BJ (cell line): ENCODE measurements at places on chromosomes 16 and 17.

- no peak for DNase-seq
These were observed 69.8 kb upstream of the KSR1 start for GRCh38 chr17:27386206-27387075.

DNA sequence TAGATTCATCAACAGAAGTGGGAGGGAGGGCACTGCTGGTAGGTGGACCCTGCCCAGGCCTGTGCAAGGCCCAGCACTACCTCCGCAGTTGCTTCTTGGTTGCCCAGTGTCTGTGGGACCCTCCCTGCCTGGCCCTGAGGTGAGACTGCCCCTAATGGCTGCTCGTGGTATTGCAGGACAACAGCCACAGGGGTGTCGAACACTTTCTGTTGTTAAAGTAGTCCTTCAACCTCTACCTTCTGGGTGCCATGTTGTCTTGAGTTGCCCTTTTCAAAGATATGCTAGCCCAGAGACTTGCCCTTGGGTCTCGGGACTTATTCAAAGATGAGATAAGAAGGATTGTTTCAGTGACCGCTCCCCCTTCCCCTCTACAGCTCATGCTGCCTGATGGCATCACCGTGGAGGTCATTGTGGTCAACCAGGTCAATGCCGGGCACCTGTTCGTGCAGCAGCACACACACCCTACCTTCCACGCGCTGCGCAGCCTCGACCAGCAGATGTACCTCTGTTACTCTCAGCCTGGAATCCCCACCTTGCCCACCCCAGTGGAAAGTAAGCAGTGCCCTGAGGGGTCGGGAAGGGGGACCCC lies 29.1 kb downstream of the AKAP1 start:
- DNase-seq: no peak

DNA sequence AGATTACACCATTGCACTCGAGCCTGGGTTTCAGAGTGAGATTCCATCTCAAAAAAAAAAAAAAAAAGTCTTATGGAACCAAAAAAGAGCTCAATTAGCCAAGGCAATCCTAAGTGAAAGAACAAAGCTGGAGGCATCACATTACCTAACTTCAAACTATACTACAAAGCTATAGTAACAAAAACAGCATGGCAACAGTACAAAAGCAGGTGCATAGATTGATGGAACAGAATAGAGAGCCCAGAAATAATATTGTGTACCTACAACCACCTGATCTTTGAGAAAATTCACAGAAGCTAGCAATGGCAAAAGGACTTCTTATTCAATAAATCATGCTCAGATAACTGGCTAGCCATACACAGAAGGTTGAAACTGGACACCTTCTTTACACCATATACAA lies 24.7 kb upstream of the CCL2 start:
- DNase-seq: no peak

GRCh38 chr17:35088356-35088880 lies 24.9 kb upstream of the RFFL start:
- DNase-seq: no peak

- no peak for DNase-seq
These were observed 31.3 kb downstream of the CLEC19A start for GRCh38 chr16:19316846-19317245.

GRCh38 chr16:24291932-24292331 lies 35.8 kb downstream of the CACNG3 start:
- DNase-seq: no peak

GRCh38 chr16:87361916-87362619 lies 21.5 kb downstream of the FBXO31 start:
- DNase-seq: no peak

DNA sequence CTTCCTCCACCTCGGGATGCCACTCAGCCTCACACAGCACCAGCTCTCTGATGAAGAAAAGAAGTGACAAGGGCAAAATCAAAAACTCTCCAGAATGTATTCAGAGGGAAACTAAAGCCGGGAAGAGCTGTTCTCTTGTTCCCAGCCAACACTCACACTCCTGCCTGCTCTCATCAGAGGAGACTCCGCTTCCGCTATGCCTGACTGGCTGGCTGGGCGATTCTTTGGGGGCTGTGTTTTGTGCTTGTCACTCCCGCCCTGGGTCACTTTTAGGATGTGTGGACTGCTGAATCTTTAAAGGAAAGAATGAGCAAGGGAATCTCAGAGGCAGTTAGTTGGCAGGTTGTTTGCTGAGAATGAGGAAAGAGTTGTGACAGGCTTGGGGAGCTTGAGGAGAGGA lies 54.6 kb upstream of the TBX2 start:
- DNase-seq: no peak

DNA sequence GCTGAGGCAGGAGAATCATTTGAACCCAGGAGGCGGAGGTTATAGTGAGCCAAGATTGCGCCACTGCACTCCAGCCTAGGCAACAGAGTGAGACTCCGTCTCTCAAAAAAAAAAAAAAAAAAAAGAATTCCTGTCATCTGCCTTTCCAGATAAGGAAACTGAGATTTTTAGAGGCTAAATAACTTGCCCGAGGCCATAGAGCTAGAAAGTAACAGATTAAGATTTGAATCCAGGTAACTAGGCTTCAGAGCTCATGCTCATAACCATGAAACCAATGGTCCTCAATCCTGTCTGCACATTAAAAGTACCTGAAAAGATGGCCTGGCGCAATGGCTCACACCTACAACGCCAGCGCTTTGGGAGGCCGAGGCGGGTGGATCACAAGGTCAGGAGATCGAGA lies 9.5 kb downstream of the NCBP3 start:
- no peak for DNase-seq

DNA sequence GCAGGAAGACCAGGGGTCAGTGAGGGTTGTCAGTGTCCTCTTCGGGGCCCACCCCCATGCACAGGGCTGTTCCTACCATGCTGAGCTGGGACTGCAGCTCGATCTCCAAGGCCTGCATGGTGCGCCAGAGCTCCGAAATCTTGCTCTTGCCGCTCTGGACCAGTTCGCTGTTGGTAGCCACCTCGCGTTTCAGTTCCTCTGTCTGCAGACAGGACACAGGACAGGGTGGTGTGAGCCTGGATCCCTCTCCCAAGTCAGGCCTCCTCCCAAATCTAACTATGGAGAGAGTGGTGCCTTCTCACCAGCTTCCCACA lies 90.9 kb downstream of the GOSR1 start:
- no peak for DNase-seq

- DNase-seq: no peak
These were observed 38.9 kb upstream of the CIBAR2 start for GRCh38 chr16:85151079-85151602.

DNA sequence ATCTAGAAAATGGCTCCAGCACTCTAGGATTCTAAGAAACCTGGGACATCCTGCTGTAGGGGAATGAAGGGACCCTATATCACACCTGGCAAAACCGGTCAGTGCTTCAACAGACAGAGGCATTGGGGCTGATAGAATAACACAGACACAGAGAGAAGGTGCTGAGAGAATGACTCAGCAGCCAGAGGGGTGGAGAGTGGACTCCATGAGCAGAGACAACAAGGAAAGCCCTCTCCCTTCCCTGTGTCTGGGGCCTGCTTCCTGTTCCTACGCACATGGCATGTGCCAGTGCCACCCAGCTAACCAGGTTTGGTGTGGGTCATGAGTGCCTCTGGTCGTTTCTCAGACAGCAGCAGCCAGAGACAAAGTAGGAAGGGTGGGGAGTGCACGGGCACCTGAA lies 140.3 kb downstream of the CCT6B start:
- DNase-seq: no peak

GRCh38 chr17:72518753-72519597 lies 398.2 kb downstream of the SOX9 start:
- DNase-seq: no peak

GRCh38 chr16:53486230-53486629 lies 16.8 kb downstream of the AKTIP start:
- DNase-seq: no peak

DNA sequence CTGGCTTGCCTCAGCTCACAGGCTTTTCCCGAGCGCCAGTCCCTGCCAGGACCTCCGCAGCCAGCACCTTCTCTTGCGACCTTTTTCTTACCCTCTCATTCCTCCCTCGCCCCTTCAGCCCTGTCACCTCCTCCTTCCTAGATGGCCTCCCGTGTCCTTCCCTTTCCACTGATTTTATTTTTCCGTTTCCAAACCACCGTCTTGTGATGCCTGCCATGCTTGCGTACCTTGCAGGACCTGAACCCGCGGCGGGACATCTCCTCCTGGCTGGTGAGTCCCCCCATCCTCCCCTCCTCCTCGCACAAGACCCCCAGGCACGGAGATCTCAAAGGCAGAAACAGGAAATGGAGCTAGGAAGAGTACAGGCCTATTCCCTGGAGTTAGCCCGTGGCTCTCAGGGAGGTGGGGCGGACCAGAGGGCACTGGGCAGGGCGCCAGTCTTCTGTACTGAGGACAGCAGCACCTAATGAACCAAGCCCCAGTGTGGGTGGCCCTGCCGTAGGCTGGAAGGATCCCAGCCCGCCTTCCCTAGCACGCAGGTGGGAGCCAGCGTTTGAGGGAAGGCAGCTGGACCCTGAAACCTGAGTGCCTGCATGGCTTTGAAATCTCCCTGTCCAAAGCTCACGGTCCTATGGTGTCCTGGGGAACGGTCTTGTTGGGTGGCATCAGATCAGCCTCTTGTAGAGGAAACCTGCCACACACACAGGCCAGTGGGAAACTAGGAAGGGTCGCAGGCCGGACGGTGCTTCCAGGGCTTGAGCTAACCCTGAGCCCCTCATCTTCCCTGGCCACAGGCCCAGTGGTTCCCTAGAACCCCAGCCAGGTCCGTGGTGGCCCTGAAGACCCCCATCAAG lies 612 bp downstream of the CISD3 start:
- no peak for DNase-seq

- DNase-seq: no peak
These were observed 102.0 kb upstream of the NOL11 start for GRCh38 chr17:67615736-67616135.

GRCh38 chr17:4506175-4506813 lies 7.6 kb downstream of the SPNS2 start:
- DNase-seq: no peak

- DNase-seq: no peak
These were observed 237.0 kb downstream of the ZNF423 start for GRCh38 chr16:49618955-49619354.

DNA sequence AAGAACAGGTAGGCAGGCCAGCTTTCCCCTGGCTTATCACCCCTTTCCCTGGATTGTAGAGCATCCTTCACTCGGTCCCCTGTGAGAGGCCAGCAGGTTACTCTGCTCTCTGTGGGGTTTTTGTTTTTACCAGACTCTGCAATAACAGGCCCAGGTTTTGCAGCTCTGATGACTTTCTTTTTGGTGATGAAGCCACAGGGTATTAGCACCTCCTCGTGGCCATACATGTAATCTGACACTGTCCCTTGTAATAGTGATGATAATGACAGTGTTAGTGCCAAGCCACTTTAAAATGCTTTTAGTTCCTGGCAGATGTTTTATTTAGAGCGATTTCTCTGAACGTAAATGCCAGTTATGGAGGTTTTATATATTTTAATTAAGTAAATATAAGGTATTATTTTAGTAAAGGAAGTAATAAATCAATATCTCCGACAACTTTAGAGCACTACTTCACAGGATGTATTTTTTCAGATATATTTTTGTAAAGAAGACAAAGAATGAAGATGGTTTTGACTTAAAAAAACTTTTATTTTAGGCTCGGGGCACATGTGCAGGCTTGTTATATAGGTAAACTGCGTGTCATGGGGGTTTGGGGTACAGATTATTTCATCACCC lies 38.0 kb upstream of the CPHXL start:
- DNase-seq: no peak

DNA sequence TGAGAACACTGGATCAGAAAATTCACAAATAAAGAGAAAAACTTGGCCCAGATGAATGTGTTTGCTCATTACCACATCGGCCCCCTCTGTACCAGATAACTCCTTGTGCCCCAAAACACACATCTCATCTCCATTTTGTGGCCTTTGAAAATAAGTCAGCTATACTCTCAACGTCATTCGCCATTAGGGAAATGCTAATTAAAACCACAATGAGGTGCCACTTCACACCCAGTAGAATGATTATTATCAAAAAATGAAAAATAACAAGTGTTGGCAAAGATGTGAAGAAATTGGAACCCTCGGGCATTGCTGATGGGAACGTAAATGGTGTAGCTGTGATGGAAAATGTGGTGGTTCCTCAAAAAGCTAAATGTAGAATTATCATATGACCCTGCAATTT lies 34.6 kb upstream of the AKTIP start:
- DNase-seq: no peak

GRCh38 chr16:638034-638543 lies 2.0 kb upstream of the METTL26 start:
- no peak for DNase-seq

DNA sequence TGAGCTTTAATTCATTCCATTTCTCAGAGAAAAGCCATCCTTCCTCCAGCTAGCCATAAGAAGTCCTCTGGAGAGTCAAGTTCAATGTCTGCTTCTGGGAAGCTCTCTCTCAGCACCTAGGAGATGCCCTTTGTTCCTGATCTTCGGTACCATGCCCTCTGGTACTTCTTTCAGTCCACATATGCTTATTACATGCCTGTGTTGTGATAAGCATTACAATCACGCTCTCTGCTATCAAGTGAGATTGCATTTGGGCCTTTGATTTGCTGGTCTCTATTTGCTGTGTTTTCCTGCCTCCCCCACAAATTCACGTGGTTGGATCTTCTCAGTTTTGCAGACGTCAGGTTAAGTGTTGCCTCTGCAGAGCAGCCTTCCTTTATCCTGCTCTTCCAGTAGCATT lies 178.1 kb downstream of the TOX3 start:
- DNase-seq: no peak

DNA sequence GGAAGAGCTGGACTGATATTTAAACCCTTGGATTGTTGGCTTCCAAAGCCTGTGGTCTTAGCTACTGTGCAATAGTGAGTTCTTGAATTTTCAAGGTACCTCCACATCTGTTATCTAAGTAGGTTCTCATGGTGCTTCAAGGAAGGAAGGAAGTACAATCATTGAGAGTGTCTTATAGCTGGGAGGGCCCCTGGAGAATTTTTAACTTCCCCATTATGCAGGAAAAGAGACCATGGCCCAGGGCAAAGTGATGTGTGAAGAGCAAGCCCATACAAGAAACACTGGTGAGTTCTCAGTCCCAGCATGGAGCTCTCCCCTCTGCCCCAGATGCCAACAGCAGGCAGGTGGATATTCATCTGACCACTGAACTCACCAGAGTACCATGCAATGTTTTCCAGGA lies 169.0 kb upstream of the IRX6 start:
- DNase-seq: no peak

DNA sequence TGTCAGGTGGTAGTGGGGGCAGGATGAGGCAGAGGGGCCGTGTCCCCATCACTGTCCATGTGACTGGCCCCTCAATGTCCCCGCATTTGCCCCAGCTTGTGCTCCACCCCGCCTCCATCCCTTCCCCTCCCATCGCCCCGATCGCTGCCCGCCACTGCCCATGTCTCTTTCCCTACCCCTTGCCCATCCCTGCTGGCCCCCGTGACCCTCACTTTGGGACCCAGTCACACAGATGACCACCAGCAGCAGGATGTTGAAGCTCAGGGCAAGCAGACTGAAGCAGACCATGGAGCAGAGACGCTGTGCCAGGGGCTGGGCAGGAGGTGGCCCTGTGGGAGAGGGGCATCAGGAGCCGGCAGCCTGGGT lies 6.1 kb downstream of the ASGR2 start:
- no peak for DNase-seq

GRCh38 chr17:49407981-49408501 lies 6.6 kb downstream of the PHB1 start:
- DNase-seq: no peak
